ENCODE measurements at places on chromosomes 1 and 21.

DNA sequence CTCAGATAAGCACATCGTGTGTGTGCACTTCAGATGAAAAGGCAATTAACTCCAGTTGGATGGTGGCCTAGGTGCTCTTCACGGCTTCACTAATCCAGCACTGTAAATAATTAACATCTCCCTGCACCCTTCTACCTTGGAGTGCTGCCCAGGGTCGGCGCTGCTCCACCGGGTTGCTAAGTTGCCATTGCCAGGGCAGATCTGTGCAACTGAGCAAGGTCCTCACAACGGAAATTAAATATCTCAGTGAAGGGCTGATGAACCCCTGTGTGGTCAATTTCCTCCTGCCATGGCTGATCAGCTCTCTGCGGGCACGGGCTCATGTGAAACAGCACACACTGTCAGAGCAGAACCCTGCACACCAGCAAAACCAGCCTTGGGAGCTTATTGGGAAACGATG lies 63.2 kb downstream of the SYDE2 start:
- no peak for DNase-seq

DNA sequence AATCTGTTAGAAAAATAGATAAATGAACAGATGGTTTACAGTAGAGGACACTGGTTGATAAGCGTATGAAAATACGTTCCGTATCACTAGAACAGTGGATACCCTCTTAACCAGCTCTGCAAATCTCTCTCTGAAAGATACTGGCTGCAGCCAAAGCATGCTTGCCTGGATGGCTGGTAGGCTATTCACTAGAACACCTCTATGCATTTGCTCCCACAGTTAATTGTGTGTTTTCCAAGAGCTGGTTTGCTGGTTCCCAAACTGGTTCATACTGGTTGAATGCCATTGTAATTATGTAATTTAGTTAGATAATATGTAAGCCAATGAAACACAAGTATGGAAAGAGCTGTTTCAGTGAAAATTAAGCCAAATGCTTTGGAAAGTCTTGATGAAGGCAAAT lies 126.6 kb downstream of the C1orf21 start:
- DNase-seq, result no peak

GRCh38 chr1:41535716-41536115 lies 51.2 kb upstream of the EDN2 start:
- DNase-seq, result peak; percentile 5

DNA sequence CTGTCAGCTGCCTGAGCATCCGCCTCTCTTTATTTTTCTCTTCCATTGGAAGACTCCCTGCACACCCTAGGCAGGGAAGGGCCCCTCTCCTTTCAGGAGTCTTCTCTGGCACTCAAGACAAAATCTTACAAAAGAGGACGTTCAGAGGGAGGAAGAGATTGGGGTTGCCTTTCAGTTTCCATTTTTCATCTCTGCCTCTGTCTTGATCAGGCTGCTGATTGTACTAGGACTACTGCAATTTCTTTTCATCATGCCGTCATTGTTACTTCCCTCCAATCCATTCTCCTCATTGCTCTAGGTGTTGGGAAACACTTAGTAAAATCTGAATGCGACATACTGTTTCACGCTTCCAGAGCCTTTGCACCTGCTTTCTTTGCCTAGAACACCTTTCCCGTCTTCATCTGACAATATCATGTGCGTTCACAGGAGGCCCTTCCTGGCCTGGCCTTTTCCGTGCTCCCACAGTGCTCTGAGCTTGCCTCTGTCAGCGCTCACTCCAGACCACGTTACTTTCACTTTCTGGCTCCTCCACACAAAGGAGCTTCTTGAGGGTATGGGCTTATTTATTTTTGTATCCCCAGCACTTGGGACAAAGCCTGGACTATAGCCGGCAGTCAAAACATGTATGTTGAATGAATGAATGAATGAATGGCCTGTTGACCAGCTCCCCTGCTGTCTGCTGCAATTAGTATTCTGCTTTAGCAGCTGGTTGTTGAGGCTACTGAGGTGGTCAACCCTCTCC lies 10.9 kb downstream of the LRRC71 start:
- DNase-seq, result no peak

- peak; percentile 33 for DNase-seq
Measured at GRCh38 chr1:31637915-31638673, 6.6 kb downstream of the PEF1 start.

DNA sequence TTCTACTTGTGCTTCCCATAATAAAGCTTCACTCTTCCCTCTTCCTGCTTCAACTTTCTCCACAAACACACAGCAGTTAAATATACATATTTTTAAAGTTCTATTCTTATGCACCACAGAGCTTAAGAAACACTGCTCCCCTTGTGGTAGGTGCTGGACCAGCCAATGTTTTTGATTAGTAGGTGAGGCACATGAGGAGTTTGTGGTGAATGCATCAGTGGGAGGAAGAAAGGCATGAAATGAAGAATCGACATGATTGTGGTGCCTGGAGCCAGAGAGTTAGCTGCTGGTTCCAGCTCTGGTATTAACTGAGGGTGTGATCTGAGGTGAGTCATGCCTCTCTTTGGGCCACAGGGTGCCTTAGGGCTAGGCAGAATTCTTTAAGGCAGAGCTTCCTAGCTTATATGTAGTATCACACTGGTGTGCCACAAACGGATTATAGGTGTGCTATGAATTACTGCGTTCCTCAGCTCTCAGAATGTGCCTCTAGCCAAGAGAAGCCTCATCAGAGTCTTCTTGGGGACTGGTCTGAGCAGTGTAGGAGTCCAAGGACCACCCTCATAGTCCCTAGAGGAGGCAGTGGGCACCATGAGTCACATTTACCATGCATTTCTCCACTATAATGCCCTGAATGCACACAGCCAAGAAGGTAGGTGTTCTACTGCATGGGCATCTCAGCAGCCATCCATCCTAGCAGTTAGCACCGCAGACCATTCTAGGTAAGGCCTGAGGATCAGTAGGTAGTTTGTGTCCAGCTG lies 97.4 kb upstream of the SGIP1 start:
- no peak for DNase-seq

- DNase-seq, result no peak
Measured at GRCh38 chr1:115671176-115671934, 29.6 kb downstream of the VANGL1 start.

- no peak for DNase-seq
Measured at GRCh38 chr1:39293375-39294070, 89.0 kb downstream of the MACF1 start.

- no peak for DNase-seq
Measured at GRCh38 chr1:110370827-110371226, 20.0 kb downstream of the SLC16A4 start.

GRCh38 chr1:219771080-219771479 lies 157.3 kb downstream of the SLC30A10 start:
- DNase-seq, result peak; percentile 53

- DNase-seq, result no peak
Measured at GRCh38 chr1:83844546-83844945, 154.4 kb downstream of the TTLL7 start.

- no peak for DNase-seq
Measured at GRCh38 chr1:161158316-161159010, 837 bp upstream of the USP21 start.

DNA sequence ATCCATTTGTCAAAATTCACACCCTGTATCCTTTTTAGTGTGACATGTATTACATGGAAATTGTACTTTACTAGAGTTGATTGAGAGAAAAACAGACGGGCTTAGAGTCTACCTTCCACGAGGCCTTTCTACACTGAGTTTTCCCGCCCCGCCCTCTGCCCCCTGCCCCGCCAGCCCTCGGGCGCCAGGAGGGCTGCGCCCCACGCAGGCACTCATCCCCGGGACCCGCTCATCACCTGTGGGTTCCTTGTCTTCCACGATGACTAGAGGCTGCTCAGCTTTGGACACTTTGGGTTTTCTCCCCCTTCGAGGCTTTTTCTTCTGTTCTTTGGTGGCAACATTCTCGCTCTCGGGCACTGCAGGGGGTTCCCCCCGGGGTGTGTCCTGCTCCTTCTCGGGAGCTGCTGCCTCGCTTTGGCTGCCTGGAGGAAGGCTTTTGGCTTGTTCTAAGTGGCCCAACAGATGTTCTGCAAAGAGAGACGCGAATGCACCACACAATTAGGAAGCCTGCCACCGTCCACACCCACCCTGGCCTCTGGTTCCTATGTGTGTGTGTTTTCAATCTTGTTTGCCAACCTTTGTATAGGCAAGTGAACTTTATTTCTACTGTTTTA lies 39.6 kb downstream of the PRDM15 start:
- no peak for DNase-seq

DNA sequence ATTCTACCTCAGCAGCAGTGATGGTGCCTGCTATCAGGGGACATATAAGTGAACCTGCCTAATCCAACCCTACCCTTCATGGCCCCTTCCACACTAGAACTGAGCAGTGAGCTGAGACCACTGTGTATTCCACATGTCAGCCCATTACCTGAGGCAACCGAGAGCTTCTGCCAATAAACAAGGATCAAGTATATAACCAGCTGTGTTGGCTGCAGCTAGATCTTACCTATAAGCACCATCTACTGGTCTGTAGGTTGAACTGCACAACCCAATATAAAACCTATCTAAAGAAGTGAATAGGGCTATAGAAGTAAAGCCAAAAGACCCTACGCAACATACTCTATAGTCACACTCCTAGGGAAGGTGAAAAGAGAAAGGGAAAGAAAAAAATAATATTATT lies 376.9 kb downstream of the HHIPL2 start:
- DNase-seq, result peak; percentile 44

DNA sequence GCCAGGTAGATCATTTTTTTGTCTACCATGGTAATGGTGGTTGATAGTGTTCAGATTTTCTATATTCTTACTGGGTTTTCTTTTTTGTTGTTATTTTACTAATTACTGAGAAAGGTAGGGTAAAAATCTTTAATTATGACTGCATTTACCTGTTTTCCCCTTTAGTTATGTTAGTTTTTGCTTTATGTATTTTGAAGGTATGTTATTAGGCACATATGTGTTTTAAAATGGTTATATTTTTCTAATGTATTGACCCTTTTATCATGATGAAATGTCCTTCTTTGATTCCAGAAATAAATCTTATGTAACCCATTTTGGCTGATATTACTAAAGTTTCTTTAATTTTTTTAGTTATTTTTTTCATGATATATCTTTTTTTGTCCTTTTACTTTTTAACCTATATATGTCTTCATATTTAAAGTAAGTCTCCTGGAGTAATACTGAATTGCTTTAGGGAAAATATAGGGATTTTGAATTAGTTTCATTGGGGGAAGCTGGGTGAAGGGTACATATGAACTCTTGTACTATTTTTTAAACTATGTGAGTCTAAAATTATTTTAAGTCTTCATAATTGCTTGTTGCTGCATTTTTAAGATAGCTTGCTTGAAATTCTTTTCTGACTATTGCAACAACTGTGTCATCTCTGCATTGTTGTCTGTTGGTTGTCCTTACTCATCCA lies 22.4 kb downstream of the SLC35A3 start:
- DNase-seq, result no peak

- no peak for DNase-seq
Measured at GRCh38 chr21:30615199-30615598, 1.0 kb upstream of the KRTAP20-1 start.

- peak; percentile 40 for DNase-seq
Measured at GRCh38 chr1:151838222-151839081, 1.2 kb downstream of the C2CD4D start.

DNA sequence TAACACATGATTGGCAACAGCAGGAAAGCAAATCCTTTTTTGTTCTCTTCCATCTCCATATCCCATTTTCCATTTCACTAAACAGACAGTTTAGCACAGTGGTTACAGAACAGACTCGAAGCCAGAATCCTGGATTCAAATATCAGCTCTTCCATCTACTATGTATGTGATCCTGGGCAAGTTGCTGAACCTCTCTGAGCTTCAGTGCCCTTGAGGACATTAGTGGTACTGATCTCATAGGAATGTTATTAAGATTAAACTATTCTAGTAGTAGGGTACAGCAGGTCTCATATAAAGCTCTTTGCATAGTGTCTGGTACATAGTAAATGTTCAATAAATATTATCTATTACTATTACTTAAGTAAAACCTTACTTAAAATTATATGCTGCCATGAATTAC lies 13.8 kb upstream of the HHIPL2 start:
- DNase-seq, result no peak

GRCh38 chr1:48777219-48777895 lies 666 bp upstream of the BEND5 start:
- DNase-seq, result peak; percentile 40

DNA sequence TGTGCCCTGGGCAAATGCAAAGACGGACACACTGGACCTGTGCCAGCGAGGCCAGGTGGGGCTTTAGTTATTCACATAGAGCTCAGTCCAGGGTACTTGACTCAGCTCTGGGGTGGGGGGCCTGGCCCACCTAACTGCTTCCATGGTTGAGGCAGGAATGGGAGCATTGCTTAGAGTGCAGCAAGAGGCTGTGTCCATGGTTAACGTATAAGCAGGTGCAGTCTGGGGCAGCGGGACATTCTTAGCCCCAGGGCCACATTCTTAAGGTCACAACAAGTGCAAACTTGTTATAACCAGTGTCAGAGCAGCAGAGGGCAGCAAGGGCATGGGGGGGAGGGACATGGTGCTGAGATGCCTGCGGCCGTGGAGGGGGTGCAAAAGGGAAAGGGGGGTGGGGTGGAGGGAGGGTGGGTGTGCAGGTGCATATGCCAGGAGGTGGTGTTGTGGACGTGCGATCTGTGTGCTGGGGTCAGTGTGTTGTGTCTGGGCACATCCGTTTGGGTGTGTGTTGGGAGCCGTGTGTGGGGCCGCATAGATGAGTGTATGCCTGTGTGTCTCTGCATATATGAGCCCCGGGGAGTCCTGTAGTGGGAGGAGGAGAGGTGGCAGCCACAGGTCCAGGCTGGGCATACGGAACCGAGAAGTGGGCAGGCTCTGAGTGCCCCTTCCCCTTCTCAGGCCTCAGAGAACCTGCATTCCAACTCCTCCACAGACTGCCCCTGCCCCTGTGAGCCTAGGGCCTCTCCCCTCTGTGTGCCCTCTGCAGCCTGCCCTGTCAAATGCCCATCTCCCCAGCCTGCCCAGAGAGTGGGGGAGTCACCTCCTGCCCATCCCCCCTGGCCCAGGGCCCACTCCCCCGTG lies 8.4 kb downstream of the KCNJ10 start:
- no peak for DNase-seq

- no peak for DNase-seq
Measured at GRCh38 chr1:40530735-40531380, 579 bp upstream of the ZNF684 start.

GRCh38 chr1:86965827-86966182 lies 51.4 kb downstream of the HS2ST1 start:
- DNase-seq, result no peak

DNA sequence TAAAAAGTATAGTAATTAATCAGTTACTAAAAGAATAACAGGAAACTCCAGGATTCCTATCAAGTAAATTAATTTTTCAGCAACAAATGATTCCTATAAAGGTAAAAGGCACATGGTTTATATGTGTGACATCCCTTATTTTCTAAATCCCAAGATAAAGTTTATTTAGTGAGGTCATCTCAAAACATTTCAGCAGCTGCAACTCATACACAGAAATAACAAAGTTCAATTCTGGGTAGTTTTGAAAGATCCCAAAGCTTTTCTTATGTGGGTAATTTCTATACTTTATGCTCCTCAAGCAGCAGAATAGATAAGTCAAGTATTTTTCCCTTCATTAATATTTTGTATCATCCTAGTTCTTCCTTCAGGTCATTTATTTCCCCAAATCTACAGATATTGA lies 117.7 kb downstream of the EIF4G3 start:
- DNase-seq, result no peak

GRCh38 chr1:53365437-53366063 lies 37.7 kb upstream of the LRP8 start:
- DNase-seq, result no peak

GRCh38 chr1:234276151-234276788 lies 97.0 kb upstream of the COA6 start:
- no peak for DNase-seq

GRCh38 chr21:35002879-35003722 lies 46.0 kb downstream of the RUNX1 start:
- peak; percentile 76 for DNase-seq

Data from tongue (tissue), 3 donors.